Stimulated activated CD4-positive, alpha-beta T cell treated with anti-CD3 and anti-CD28 coated beads, TNF-alpha, amount 100 ng/mL, for 1 hour (primary cell): ENCODE measurements at places on chromosomes 12 and 14.

DNA sequence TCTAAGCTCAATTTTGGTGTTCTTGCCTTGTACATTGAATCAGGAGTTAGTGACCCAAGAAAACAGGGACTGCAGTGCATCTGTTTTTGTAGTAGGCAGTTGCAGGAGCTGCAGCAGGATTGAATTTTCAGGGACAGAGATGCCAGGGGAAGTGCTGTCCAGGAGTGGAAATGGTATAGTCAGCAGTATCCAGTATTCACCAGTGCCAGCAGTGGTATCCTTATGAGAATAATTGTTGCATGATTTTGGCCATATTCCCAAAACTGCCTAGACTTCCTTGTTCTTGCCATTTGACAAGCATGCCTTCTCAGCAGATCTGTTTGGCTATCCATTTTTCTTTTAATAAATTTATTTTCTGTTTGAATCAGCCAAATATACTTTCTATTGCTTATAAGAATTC is 18.6 kb upstream of the ABCD2 start:
- no peak for DNase-seq

DNA sequence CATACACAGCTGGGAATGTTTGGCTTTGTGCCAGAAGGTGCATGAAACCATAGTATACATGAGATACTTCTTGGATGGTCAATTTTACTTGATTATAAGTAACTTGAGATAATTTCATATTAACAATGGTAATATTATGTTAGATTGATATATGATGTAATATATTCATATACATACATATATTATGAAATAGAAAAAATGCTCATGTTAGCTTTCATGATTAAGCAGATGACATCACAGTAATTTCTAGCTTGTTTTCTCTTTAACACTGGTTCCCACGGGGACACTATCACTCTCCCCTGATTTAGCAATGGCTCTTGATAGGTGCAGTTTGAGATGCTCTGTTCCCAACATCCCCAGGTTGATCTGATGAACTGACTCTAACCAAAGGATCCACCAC is 35.4 kb upstream of the NTF3 start:
- no peak for DNase-seq

GRCh38 chr12:127165567-127166392 is 1101.2 kb upstream of the TMEM132C start:
- peak; percentile 65 for DNase-seq

DNA sequence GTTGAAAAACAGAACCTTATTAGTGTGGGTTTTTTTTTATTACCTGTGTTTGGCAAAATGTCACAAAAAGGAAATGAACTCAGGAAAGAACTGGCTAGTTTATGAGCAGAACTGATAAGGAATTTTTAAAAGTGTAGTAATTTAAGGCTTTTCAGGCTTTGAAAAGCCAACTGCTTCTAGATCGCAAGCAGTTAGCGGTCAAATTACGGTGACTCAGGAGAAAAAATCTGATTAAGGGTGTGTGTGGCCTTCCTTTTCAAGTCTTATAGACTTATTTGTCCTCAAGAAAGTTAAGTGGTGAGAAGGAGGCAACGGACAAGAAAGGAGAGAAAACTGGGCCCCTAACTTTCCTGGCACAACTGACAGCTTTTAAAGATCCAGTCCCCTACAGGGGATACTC is 33.4 kb downstream of the PDZRN4 start:
- no peak for DNase-seq

DNA sequence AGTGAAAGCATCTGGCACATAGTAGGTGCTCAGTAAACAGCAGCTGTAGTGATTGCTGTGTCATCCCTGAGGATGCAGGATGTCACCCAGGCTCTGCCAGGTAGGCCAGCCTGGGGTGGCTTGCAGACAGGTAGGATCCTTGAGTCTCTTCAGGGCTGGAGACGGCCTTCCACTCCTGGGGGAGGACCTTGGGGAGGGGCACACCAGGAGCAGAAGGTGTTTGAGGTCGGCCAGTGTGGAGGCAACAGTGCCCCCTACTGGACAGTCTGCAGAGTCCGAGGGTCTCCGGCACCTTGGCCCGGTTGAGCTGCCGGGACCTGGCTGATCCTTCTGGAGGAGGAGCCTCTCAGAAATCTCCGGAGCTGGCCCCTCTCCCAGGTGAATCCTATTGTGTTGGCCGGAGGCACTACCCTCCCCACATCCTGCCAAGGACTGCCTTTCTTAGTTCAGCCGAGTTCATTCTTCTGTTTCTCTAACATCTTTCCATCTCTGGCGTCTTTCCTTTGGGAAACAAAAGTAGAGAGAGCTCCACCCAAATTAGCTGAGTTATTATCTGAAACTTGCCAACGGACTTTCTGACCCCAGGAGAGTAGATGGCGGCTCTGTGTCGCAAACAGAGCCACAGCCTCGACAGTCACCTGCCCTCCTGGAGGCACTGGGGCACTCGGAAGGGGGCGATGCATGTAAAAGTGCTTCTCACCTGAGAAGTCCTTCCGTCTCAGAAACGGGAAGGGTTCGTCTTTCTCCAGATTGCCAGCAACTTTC is 41.8 kb upstream of the CLMN start:
- DNase-seq, result no peak

- no peak for DNase-seq
These were observed 19.9 kb downstream of the NEUROD4 start for GRCh38 chr12:55039395-55040354.

- no peak for DNase-seq
These were observed 33.5 kb upstream of the EVL start for GRCh38 chr14:100031506-100032281.

DNA sequence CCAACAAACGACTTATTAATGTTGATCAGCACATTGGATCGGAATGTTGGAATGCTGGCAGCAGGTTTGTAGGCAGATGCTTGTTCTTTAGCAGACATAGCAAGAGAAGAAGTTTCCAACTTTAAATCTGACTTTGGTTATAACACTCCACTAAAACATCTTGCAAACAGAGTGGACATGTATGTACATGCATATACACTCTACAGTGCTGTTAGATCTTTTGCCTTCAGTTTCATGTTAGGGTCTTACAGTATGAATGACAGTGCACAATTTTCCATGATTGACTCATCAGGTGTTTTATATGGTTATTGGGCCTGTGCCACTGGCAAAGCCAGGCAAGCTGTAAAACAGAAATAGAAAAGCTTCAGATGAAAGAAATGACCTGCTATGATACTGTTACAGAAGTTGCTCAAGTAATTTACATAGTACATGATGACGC is 14.3 kb upstream of the DHRS7 start:
- no peak for DNase-seq
